ENCODE measurements at places on chromosomes 3 and 15.

DNA sequence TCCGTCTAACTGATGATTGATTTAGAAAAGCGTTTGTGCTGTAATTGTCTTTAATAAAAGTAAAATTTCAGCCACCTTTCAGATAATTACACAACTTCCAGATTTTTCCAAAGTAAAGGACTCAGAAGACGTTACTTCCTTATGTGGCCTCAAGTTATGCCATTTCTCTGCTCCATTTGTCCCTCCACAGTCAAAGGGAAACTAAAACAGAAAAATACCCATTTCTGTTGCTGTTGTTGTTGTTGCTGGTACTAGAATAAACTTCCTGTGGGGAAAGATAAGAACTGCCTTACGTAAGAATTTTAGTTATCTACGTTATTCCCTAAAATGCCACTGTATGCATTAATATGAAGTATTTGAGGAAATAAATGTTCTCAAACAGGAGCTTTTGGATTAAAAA, 153.9 kb downstream of the P3H2 start:
- DNase-seq, result no peak

GRCh38 chr3:122690096-122690495, 9.5 kb downstream of the PARP14 start:
- no peak for DNase-seq

DNA sequence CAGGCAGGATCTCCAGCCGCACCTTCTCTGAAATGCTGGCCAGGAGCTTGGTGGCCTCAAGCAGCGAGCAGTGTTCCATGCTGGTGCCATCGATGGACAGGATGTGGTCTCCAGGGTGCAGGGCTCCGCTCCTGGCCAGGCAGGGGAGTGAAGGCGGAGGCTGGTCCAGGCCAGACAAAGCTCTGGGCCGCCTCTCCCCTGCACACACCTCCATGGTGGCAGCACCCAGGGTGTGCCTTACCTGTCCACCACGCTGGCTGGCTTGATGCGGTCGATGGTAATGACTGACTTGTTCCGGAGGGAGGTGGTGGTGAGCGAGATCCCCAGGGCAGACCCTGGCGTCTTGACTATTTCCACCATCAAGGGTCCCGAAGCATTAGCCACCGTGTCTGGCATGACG, 20.0 kb downstream of the GRIP2 start:
- no peak for DNase-seq

GRCh38 chr15:99486371-99487336, 79.1 kb upstream of the MEF2A start:
- DNase-seq, result no peak

- DNase-seq, result no peak
Measured at GRCh38 chr3:145971186-145971585, 189.8 kb downstream of the PLOD2 start.

DNA sequence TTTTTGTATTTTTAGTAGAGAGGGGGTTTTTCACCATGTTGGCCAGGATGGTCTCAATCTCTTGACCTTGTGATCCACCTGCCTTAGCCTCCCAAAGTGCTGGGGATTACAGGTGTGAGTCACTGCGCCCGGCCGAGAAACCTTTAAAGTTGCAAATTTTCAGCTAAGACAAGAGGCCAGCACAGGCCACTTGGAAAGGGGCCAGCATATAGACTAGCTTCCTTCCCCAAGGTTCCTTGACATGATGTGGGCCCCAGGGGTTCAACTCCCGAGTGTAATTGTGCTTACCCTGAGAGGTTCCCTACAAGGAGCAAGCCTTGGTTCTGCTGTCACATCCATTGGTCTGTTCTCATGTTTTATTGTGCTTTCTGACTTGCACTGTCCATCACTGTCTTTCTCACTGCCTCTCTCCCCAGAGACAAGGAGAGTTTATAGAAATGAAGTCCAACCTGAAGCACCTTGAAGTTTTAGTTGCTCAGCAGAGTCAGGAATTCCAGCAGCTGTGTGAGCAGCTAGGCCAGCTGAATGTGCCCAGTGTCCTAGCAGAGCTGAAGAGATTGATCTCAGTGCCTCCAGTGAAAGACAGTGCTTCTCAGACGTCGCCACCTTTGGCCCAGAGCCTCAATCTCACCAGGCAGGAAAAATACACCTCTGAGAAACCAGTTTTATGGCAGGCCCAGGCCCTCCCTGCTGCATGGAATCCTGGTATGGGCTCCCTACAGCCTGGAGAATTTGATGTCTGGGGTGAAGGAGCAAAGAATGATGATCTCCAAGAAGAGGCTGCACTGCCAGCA, 21.1 kb downstream of the C3orf62 start:
- no peak for DNase-seq

DNA sequence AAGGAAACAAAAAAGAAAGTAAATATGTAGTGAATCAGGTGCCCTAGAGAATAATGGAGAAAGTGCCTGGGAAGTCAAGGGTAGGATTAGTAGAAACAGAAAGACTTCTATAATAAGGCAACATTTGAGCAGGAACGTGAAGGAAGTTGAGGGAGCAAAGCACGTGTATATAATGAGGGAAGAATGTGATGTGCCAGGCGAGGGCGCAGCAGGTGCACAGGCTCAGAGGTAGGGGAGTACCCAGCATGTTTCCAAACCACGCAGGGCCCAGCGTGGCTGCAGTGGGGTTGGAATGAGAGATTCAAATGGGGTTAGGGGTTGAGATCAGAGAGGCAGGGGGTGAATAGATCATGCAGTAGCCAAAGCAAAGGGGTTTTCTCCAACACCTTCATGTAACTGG, 91.9 kb upstream of the VGLL4 start:
- no peak for DNase-seq

DNA sequence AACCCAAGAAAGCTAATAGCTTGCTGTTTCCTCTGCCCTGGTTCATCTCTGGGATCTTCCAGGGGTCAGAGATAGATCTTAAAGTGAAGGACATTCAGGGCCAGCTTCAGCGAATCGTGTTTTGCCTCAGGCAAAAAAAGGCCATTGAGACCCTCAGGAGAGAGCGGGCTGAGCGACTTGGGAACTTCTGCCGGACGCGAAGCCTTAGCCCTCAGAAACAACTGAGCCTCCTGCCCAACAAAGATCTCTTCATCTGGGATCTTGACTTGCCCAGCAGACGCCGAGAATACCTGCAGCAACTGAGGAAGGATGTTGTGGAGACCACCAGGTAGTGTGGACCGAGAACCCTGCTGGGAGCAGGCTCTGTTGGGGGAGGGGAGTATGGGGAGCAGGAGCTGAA, 42.5 kb downstream of the CDAN1 start:
- DNase-seq, result no peak

DNA sequence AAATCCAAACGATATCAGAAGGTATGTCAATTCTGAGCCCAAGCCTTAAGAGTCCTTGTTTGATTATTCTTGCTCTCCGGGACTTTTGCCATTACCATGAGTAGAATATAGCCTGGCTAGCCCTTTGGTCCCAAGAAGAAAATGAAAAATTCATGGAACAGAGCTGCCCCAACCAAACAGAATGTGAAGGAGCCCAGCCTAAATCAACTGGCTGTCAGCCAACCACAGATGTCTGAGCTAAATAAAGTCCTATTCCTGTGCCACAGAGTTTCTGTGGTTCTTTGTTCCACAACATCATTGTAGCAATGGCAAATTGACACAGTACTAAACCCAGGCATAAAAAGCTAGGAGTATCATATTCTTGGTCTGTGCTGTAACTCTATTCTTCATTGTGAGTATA, 185.2 kb downstream of the CPNE4 start:
- no peak for DNase-seq

DNA sequence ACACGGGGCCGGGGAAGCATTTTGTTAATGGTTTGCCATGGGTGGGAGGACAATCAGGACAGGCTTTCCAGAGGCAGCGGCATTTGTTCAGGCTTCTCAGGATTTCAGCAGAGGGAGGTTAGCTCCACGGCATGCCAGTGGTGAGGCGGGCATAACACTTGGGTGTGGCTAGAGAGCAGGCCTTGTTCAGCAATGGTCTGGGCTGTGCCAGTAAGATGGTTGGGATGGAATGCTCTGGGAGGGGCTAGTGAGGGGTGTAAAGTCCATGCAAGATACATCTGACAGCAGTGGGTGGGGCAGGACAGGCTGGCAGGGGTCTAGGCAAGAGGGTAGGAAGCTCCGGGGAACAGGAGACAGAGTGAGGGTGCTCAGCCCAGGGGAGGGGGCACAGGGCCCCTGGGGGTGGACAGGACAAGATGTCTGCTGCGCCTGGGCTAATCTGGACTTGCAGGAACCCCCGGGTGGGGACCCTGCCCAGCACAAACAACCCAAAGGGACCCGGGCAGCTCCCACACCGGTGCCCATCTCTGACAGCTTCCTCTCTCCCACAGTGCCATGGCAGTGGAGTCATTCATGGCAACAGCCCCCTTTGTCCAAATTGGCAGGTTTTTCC, 8.4 kb downstream of the TMEM43 start:
- DNase-seq, result no peak

- no peak for DNase-seq
Measured at GRCh38 chr3:72414481-72415016, 433.7 kb downstream of the SHQ1 start.

DNA sequence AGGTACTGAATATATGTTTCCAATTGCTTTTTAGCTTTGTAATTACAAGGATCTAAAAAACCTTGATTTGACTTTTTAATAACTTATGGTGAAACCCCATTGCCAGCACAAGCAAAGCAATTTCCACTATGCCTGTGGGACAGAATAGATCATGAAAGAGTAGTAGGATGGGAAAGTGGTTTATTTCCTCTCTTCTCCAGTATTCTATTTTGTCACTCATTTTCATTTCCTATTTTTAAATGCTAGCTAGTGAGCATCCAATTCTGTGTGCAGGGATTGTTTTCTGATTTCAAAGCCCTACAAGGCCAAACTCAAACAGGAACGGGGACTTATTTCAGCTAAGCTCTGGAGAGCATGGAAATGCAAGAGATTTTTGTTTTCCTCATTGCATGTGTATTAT, 132.0 kb upstream of the TGFBR2 start:
- no peak for DNase-seq

GRCh38 chr3:112649478-112649735, 8.5 kb upstream of the CCDC80 start:
- no peak for DNase-seq

DNA sequence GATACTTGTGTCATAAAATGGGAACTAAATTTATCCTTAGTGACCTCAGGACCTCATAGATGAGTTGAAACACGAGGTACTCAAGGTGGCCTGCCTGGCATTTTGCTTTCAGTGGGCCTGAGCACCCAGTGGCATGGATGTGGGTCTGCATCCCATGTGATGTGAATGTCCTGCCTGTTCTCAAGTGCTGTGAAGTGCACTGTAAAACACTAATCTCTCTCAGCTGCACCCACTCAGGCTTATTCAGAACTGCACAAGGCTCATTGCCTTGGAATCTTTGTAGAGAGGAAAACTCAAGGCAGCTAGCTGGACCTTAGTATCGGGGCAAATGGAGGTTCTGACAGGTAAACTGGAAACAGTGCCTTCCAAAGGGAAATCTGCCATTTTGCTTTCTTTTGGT, 767.0 kb downstream of the TUSC7 start:
- no peak for DNase-seq

DNA sequence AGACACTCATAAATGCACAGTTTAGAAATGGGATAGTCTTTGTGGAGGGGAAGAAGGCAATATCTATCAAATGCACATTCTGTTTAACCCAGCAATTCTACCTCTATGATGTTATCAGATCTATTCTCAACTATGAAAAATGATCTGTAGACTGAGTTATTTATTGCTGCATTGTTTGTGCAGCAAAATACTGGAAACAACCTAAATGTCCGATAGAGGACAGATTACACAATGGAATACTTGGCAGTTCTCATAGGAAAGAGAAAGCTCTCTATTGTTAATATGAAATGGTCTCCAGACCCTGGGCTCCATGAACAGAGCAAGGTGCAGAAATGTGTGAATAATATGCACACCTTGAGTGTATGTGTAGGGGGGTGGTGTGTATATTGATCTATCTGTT, 49.0 kb upstream of the SELENOK start:
- no peak for DNase-seq

Data from stimulated activated naive B cell treated with anti-CD40 and anti-IgM and Interleukin-4, amounts not matched to agents 10 μg/mL and 1 μg/mL and 100 μg/mL, for 72 hours (primary cell).